ENCODE measurements at places on chromosomes 4 and X.
A peak's percentile ranks its signal among the peaks of the same experiment; 100 is the strongest.

GRCh38 chr4:113744667-113745240 lies 16.8 kb downstream of the CAMK2D start:
- DNase-seq: no peak

DNA sequence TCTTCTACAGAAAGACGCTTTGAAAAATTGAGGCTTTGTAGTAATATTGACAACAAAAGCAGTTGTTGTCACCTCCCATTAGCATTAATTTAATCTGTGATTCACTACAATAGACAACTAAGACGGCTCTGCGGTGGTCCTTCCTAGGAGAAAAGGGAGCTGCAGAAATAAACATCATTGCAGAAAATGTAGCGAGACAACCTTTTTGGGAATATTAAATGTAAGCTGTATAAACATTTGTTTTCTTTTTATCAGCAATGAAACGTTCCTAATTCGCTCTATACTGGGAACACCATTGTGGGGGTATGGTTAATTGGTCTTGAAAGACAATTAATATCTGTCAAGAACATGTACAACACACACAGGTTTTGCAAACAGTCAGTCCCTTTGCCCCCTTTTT lies 583.3 kb upstream of the TENM3 start:
- no peak for DNase-seq

DNA sequence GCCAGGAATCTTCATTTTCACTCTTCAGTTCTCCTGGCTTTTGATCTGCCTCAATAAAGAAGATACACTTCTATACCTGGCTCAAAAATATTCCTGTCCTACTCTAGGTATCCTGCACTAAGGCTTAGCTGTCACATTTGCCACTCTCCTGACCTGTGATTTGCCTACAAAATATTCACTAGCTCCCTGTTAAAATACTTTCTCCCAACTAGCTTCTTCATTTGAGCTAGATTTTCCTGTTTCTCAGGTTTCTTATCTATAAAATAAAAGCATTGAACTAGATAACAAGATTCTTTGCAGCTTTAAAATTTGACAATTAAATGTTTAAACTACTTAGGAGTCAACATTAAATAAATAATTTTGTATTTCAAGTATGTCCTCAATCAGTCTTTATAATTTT lies 53.2 kb downstream of the CHIC2 start:
- DNase-seq: no peak

DNA sequence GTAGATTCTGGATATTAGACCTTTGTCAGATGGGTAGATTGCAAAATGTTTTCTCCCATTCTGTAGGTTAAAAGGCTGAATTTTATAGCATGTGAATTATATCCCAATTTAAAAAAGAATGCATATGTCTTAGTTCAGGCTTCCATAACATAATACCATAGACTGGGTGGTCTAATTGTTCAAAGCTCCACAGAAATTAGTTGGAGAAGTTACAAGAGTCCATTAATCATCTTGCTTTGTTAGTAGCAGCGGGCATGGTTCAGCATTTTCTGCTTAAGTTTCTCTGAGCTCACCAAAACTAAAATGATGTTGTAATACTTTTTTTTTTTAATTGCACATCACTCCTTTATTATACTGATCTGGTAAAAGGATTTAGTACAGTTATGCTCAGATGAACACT lies 1.8 kb downstream of the PGAM4 start:
- DNase-seq: no peak

- DNase-seq: no peak
Observed at GRCh38 chr4:111718763-111719559, 426.3 kb upstream of the FAM241A start.

- DNase-seq: peak; percentile 69
Observed at GRCh38 chrX:69615779-69616456, at the start of gene EDA. Gene EDA, plus strand, starts transcription at chrX:69616113.

DNA sequence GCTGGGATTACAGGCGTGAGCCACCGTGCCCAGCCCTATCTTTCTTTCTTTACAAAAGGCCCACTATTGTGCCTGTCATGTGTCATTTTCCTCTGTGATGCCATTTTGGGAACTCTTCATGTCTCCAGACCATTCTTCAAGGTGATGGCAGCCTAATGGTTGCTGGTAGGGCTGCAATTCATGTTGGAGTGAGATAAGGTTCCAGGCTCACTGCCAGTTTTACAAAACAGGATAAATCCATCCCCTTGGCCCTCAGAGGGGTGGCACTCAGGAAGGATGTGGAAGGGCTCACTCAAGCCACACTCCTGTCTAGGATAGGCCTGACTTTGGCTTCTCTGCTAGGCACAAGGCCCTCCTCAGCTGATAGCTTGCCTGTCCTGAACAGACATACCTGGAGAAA lies 3.8 kb downstream of the TCEAL9 start:
- DNase-seq: no peak

DNA sequence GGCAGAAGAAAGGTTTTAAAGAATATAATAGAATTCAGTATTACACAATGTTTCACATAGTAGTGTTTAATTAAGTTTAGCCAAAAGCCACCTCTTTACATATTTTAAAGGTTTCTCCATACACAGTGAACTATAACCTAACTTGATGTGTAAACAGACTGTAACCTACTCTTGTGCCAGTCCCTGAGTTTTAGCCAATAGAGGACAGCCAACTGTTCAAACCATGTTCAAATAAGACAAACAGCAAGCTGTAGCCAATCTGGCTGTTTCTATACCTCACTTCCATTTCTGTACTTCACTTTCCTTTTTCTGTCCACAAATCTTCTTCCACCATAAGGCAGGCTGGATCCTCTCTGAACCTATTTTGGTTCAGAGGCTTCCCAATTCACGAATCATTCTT lies 65.2 kb downstream of the TEX13C start:
- no peak for DNase-seq

GRCh38 chr4:127622921-127623796 lies 9.6 kb upstream of the INTU start:
- peak; percentile 87 for DNase-seq

DNA sequence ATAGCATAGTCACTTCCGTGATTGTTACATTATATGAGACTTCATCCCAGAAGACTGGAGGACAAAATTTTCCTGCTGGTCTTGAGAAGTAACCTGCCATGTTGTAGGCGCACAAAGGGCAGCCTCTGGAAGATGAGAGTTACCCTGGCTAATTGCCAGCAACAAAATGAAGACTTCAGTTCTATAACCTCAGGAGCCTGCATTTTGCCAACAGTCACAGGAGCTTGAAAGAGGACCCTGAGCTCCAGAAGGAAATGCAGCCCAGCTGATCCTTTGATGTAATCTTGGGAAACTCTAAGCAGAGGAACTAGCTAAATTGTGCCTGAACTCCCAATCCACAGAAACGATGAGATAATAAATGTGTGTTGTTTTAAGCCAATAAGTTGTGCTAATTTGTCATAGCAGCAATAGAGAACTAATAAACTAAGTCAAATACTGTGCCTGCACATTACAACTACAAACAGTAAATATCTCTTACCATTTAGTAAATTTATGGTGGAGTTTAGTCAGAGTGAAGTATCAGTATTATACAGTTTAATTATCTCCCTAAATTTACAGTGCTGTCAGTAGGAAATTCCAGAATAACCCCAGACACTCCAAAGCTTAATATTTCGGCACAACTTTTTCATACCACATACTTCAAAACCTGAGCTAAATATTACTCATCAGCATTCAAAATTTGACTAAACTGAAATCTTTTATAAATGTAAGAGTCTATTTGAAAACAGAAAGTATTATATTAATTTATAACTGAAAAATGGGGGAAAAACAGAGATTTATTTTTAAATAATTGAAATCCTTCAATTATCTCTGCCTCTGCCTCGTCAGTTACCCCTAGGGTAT lies 90.1 kb upstream of the MAPK10 start:
- DNase-seq: no peak
